NCI-H82 (cell line): ENCODE measurements at places on chromosomes 7 and 10.
A peak's percentile ranks its signal among the peaks of the same experiment; 100 is the strongest.

DNA sequence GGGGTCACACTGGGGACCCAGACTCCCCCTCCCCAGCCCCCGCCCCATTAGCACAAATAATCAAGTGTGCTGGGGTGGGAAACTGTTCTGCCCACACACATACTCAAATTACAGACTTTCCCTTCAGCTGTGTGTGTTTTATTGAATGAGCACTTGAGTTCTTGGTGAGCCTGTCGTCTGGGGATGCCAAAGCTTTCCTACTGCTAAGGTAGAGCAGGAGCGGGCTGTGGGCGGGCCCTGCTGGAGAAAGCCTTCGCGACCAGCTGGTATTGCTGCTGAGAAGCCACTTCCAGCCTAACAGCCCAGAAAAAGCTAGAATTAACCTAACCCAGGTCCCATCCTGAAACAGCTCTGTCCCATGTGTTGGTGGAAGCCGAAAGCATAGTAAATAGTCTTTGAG, 87.0 kb upstream of the KMT2E start:
- DNase-seq = no peak

DNA sequence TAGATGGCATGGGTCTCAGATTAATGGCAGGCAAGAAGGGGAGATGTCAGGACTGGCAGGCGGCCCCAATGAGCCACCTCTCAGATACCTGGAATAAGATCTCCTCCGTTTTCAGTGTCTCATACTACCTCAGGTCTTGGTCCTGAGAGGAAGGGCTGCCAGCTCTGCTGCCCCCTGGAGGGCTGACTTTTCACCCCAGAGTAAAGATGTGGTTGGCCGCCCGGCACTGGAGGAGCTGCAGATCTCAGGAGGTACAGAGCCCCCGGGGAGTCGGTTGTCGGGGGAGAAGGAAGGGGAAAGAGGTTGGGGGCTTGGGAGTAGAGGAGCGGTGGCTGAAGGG, 642 bp upstream of the COL13A1 start:
- peak; percentile 53 for DNase-seq

- DNase-seq = no peak
Measured at GRCh38 chr10:75266945-75267344, 31.2 kb upstream of the COMTD1 start.

GRCh38 chr10:98617906-98618520, 171.3 kb upstream of the HPS1 start:
- no peak for DNase-seq

- DNase-seq = peak; percentile 14
Measured at GRCh38 chr10:110772454-110773025, 99.2 kb upstream of the PDCD4 start.

DNA sequence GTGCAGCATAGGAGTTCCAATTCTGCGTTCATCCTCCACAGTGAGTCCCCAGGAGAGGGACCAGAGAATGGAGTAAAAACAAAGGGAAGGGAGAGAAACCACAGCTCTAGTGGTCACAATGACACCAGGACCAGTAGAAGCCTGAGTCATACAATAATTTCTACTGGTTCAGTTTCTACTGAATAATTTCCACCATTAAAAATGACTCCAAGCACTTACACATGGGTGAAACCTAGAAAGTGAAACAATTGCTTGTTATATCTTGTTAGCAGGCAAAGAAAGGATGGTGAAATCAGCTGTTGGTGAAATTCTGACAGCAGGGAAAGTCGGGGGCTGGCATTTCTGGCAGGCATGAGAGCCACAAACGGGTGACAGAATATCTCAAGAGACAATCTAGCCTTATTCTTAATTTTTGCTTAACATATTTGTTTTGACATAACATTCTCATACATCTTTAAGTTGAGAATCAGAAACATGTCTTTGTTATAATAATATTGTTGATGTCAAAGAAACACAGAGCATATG, 1065.8 kb upstream of the C7orf33 start:
- DNase-seq = no peak

DNA sequence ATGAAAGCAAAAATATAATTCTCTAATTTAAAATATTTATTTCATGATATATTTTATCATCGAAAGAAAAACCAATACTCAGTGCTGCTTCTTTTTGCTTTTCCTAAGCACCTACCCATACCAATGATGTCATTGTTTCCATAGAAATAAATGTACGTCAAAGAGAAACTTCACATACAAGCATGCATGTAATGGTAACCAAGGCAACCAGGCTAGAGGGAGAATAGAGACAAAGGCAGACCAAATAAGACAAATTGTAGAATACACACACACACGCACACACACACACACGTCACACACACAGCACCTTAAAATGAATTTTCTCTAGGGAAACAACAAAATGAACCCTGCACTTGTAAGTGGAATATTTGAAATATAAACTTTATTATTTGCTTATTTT, 75.5 kb downstream of the MACC1 start:
- DNase-seq = peak; percentile 3

GRCh38 chr7:30556840-30557239, 37.8 kb upstream of the GARS1 start:
- peak; percentile 12 for DNase-seq

DNA sequence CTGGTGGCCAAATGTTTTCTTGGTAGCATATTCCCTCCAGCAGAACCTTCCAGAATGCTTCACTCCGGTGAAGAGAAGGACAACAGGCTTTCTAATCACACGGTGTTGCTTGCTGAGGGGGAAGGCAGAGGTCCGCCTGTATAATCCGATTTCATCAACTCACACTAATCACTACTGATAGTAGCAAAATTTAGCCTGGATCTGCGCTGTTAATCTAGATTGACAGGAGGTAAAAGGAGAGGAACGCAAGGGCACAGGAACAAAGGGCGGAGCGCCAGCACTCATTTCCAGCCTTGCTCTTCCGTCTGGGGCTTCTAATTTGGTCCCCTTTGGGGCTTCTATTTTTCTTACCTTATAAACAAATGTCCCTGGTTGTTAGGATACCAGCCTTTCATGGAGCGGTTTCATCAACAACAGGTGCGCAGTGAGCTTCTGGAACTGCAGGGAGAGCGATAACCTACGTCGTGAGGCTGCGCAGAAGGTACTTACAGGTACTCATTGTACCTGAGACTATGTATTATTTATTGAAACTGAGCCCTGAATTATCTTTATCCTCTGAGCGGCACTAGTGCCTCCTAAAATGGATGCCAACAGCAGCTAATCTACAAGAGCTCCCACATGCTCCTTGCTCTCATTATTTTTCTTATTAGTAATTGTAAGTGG, 150.6 kb downstream of the CACNB2 start:
- DNase-seq = peak; percentile 98

DNA sequence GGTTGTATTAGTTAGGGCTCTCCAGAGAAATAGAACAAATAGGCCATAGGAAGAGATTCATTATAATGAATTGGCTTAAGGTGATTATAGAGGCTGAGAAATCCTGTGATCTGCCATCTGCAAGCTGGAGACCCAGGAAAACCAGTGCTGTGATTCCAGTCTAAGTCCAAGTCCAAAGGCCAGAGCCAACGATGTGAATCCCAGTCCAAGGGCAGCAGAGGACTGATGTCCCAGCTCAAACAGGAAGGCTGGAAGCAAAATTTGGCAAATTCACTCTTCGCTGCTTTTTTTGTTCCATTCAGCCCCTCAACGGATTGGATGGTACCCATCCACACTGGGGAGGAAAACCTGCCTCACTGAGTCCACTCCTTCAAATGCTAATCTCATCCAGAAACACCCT, 68.0 kb downstream of the JCAD start:
- peak; percentile 27 for DNase-seq

- no peak for DNase-seq
Measured at GRCh38 chr7:134936893-134937510, 49.3 kb upstream of the AGBL3 start.

DNA sequence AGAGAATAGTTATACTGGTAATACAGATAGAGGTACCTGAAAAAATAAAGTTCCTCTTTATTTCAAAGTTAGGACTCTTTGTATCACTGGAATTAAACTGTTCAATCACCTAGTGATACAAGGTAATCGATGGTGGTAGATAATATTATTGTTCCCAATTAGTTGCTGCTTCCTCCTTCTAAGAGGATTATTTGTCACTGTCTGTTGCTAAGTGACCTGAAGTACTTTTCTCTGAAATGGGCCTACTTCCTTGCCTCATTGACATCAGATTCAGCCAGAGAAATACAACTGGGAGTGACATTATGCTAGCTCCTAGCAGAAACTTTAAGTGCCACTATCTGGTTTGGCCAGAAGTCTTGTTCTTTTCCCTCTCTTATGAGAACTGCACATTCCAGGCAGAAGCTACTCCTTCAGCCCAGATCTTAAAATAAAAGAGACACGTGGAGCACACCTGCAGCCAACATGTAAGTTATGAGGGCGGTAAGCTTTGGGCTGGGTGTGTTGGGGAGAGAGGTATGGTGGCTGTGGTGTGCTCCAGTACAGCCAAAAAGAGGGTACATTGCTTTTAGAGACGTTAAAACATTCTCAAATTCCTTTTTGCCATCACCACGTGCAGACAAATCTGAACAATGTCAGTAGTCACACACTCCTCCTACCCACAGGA, 54.8 kb downstream of the MINDY3 start:
- DNase-seq = peak; percentile 16

- peak; percentile 32 for DNase-seq
Measured at GRCh38 chr10:131790021-131790420, 110.8 kb upstream of the PPP2R2D start.

DNA sequence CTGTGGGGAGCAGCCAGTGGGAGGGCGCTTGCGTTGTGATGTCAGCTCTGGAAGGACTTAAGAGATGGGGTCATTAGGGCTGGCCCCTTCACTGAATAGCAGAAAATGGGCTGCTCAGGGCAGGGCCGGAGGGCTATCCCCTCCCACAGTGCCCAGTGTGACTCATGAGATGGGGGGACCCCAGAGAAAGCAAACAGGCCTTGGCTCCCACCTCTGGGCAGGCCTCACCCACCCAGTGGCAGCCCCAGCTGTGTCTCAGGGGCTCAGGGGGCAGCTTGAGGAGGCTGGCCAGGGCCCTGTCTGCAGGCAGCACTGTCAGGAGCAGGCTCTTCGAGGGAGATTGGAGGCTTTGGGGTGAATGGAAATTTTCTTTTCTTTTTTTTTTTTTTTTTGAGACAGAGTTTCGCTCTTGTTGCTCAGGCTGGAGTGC, 168.3 kb downstream of the SLIT1 start:
- no peak for DNase-seq

DNA sequence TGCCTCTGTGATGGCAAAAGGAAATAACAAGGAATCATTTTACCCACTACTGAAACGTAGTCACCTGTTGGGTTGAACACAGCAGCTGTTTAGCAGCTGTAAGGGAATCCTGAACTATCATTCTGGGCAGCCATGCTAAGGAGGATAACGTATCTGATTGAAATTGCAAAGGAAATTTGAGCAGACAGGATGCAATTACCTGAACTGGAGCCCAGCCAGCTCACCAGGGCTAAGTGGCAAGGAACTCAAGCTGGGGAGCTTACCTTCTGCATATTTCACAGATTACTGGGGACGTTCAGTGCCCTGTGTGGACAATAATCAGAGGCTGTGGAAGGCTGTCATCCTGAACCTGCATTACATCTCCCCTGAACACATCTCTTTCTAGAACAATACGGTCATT, 650.5 kb downstream of the SORCS3 start:
- peak; percentile 66 for DNase-seq

GRCh38 chr7:39392151-39392550, 174.1 kb upstream of the YAE1 start:
- DNase-seq = no peak

DNA sequence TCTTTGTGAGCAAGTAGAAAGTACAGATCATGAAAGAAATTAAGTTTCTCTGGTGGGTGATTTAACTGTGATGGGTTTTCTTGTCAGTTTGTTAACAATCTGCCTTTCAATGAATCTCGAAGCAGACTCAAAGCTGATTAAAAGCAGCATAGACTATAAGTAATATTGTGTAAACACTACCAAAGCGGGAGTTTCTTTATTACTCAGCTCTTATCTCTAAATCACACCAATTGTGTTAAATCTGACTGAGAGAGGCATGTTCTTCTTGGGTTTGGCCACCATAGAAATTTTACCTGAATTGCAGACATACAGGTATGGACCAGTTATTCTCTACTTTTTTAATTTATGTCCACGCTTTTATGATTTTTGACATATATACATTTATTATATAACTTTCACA, 65.2 kb downstream of the DKK1 start:
- DNase-seq = no peak

DNA sequence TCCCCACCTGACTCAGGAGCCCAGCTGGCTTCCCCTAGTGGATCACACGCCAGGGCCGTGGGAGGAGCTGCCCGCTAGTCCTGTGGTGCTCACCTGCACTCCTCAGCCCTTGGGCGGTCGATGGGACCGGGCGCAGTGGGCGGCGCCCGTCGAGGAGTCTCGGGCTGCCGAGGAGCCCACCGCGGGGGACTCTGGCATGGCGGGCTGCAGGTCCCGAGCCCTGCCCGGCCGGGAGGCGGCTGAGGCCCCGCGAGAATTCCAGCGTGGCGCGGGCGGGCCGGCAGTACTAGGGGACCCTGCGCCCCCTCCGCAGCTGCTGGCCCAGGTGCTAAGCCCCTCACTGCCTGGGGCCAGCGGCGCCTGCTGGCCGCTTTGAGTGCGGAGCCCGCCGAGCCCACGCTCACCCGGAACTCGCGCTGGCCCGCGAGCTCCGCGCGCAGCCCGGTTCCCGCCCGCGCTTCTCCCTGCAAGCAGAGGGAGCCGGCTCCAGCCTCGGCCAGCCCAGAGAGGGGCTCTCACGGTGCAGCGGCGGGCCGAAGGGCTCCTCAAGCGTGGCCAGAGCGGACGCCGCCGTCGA, 367.9 kb downstream of the TYW1 start:
- DNase-seq = no peak

DNA sequence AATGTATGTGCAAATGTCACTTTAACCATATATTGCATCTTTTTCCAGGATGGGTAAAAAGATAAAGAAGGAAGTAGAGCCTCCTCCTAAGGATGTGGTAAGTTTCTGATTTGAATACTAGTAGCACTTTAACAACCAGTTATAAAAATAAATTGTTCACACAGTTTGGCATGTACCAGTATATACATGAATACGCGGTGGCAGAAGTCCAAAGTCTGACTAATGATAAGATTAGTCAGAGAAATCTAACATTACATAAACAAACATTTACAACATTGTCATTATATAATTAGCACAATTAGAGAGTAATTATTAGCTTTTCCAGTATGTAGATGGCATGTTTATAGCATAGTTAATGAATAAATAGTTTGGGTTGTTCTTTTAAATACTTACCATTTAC, 4.1 kb downstream of the ARMC3 start:
- no peak for DNase-seq

DNA sequence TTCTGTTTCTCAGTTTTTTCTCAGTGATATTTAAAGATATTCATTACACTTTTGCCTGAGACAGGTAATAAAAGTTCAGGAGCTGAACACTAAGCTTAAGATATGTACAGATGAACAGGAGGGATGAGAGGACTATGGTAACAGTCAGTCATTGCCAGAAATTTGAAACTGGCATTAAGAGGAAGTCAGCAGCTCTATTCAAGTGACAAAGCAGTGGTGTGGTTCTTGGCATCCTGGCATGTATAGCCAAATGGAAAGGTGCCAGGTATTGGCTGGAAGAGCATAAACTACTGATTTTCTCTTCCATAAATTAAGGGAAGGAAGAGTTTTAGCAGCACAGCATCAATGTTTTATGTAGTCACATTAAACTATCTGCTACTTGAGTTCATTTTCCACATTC, 22.7 kb downstream of the HOXA1 start:
- DNase-seq = no peak

GRCh38 chr7:93471456-93471855, 103.1 kb downstream of the CALCR start:
- no peak for DNase-seq

GRCh38 chr7:150715293-150715692, 1.1 kb upstream of the GIMAP1 start:
- DNase-seq = no peak

GRCh38 chr7:151462306-151462779, 22.4 kb upstream of the CRYGN start:
- DNase-seq = no peak

GRCh38 chr10:5334196-5334880, 30.4 kb upstream of the UCN3 start:
- DNase-seq = no peak
